Activated gamma-delta T cell (primary cell): ENCODE measurements at places on chromosomes 6 and 20.
A peak's percentile ranks its signal among the peaks of the same experiment; 100 is the strongest.

DNA sequence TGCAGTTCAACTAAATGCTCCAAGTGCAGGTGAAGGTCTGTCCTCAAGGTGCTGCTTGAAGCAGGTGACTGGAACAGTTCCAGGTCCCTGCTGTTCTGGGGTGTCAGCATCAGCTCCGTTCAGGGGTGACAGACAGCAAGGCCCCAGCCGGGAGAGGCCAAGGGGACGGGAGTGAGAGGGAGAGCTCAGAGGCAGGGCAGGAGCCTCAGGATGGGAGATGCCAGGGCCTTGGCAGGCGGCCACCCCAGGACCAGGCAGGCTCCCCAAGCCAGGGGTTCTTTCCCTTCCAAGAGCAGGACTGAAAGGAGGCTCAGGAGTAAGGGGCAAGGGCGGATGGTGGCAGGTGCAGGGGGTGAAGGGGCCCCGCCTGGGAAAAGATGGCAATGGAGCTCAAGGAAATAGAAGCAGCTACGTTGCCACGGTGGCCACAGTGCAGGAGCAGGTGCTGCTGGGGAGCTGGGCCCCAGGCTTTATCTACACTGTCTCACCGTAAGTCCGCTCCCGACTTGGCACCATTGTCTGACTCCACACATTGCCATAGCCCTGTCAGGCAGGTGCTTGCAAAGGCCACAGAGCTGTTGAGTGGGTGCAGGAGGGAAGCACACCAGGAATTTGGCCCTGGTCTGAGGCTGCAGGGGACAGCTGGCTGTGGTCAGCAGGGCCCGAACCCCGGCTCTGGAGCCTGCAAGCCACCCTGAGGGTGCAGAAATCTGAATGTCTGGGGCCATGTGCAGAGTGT is 43.1 kb downstream of the ERMARD start:
- DNase-seq: no peak

DNA sequence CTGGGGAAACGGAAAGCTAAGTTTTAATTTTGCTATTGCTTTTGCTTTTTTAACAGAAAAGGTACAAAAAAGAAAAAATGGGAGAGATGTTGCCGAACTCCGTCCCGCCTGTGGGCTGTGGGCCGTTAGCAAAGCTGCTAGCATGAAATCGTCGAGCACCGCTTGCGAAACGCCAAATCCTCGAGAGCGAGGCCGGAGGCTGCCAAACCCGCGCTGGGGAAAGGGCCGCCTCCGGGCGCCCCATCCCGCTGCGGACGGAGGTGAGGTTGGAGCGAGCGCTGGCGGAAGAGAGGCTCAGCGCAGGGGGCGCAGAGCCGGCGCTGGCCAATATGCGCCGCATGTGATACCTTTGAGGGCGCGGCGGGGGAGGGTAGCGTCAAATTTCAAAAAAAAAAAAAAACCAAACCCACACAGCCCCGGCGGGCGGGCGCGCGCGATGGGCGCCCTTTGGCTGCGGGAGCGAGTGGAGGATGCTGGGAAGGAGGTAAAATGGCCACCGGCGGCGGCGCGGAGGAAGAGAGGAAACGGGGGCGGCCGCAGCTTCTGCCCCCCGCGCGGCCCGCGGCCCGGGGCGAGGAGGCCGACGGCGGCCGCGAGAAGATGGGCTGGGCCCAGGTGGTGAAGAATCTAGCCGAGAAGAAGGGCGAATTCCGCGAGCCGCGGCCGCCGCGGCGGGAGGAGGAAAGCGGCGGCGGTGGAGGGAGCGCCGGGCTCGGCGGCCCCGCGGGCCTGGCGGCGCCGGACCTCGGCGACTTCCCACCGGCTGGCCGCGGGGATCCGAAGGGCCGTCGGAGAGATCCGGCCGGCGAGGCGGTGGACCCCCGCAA is at the start of gene ZCCHC3:
Gene ZCCHC3, plus strand, starts transcription at position 473 of the 827 bp plus-strand sequence. Its CDS starts 17 bp downstream, at position 490.
- DNase-seq: peak; percentile 66

- DNase-seq: peak; percentile 89
Measured at GRCh38 chr20:37527638-37528445, at the start of gene BLCAP. BLCAP (minus strand) TSS chr20:37527876; CDS start chr20:37519174, 8,702 bp downstream.

GRCh38 chr20:33372993-33373441 is 28.3 kb downstream of the CDK5RAP1 start:
- DNase-seq: no peak

DNA sequence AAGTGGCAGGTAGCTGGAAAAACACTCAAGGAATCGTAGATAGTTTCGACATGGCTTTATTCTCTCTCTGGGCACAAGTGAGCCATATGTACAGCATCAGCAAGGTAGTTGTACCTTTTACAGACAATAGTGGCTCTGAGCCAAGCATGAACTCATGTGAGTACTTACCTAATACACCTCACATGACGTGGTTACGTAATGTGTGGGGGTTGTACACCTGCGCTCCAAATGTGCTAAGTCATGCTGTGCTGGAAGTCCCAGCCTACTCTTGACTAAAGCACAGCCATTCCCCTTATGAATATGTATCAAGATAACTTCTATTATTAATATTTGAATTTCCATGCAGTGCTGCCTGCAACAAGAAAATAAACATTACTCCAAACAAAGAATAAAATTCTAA is 78.8 kb upstream of the HMGN3 start:
- no peak for DNase-seq

- DNase-seq: no peak
Measured at GRCh38 chr6:104884867-104885517, 25.3 kb upstream of the HACE1 start.

DNA sequence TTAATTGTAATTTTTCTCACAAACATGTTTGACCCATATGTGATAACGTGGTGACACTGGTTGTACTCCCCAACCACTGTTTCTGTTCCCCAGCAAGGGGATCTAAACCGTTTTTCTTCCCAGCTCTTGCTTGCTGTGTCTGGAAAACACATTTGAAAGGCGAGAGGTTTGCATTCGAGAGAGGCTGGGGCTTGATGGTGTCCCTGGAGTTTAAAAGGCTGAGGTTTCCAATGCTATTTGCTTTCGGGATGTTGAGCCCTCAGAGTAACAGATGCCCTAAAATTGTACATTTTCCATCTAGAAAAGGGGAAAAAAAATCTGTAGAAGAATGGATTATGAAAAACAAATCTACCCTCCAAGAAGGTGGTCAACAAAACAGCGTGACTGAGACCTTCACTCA is 35.4 kb downstream of the AKAP12 start:
- DNase-seq: no peak

DNA sequence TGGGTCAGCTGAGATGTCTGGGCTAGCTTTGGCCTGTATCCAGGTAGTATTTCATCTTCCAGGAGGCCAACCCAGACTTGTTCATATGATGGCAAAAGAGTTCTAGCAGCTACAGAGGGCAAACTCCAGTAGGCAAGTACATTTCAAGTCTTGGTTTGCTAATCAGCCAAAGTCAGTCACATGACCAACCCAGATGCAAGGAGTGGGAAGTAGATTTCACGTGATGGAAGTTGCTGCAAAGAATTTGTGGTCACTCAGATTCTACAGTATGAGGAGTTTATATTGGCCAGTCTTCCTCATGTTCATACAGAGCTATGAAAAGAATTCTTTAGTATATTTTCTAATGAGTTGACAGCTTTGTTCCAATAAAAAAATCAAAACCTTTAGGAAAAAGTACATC is 101.8 kb downstream of the PHACTR1 start:
- DNase-seq: no peak

- no peak for DNase-seq
Measured at GRCh38 chr20:59004493-59004762, 2.6 kb downstream of the CTSZ start.

DNA sequence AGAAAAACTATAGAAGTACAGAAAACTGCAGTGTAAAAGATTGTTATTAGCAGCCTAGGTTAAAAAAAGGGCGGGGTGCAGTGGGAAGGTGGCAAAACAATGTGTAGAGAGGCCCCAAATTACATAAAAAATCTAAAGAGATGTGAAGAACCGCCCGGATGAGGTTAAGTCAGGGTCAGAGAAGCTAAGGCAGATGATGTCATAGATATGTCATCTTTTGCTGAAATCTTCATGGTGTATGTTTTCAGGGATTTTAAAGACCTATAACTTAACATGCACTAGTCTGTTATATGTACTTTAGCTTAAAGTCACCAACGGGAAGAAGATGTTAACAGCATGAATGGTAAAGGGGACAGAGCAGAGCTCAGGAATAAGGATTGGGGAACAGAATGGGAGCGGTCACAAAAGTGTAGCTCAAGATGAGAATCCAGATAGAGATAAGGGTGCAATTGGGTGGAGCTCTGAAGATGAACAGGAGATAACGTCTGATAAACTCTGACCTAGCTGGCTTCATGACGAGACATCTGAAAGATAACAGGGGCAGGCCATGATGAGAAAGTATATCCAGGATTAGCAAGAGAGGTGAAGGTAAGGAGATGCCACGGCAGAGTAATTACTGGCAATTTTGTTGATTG is 83.4 kb downstream of the TFAP2A start:
- DNase-seq: no peak

GRCh38 chr6:159983641-159984080 is 14.8 kb downstream of the IGF2R start:
- DNase-seq: no peak

DNA sequence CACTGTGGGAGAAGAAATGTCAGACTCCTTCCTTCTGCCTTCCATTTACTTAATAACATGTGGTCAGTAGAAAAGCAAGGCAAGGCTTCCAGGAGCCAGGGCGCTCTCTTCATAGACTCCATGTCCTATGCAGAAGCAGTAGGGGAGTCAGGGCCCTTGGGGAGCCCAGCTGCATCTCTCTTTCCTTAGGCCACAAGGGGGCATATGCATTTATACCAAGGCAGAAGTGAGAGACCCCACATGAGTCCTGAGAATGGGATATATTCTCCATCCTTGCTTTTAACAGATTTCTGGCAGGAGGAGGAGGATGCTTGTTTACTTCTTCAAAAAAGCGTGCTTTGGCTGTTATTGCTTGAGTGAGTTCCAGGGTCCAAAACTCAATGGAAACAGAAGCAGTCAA is 198.5 kb downstream of the HIVEP2 start:
- no peak for DNase-seq

GRCh38 chr6:51241376-51241775 is 422.7 kb downstream of the TFAP2B start:
- no peak for DNase-seq

GRCh38 chr6:163346497-163346961 is 68.0 kb upstream of the QKI start:
- DNase-seq: no peak

GRCh38 chr6:144139817-144140216 is 10.5 kb upstream of the STX11 start:
- no peak for DNase-seq

DNA sequence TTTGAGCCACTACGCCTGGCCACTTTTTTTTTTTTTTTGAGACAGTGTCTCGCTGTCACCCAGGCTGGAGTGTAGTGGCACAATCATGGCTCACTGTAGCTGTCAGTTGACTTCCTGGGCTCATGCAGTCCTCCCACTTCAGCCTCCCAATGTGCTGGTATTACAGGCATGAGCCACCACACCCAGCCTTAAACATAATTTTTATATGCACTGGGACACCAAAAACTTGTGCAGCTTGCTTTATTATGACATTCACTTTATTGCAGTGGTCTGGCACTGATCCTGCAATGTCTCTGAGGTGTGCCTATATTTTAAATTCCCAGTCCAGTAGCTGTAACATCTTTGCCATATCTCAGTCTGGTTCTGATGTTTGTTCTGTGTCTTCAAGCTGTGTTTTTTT is 34.7 kb downstream of the KAT14 start:
- no peak for DNase-seq

DNA sequence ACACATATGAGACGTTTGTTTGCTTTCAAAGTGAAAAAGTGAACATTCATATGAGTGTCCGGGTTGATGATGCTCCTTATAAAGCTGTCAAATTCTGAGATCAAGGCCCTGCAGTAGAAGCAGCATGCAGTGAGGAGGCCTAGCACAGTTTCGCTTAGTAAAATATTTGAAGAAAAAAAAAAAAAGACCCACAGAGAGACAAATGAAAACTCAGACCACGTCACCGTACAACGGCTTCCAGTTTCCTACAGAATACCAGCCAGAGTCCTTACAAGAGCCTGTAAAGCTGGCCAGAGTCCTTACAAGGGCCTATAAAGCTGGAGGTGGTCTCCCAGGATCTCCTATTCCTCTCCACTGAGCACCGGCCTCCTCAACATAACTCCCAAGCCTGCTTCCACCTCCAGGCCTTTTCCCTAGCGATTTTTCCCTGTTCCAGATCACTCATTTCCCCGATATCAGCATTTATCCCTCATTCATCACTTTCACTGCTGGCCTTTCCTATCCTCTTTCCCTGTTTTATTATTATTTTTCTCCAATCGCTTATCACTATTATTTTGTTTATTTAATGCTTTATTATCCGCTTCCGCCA is 1.5 kb upstream of the HMGN4 start:
- DNase-seq: no peak

DNA sequence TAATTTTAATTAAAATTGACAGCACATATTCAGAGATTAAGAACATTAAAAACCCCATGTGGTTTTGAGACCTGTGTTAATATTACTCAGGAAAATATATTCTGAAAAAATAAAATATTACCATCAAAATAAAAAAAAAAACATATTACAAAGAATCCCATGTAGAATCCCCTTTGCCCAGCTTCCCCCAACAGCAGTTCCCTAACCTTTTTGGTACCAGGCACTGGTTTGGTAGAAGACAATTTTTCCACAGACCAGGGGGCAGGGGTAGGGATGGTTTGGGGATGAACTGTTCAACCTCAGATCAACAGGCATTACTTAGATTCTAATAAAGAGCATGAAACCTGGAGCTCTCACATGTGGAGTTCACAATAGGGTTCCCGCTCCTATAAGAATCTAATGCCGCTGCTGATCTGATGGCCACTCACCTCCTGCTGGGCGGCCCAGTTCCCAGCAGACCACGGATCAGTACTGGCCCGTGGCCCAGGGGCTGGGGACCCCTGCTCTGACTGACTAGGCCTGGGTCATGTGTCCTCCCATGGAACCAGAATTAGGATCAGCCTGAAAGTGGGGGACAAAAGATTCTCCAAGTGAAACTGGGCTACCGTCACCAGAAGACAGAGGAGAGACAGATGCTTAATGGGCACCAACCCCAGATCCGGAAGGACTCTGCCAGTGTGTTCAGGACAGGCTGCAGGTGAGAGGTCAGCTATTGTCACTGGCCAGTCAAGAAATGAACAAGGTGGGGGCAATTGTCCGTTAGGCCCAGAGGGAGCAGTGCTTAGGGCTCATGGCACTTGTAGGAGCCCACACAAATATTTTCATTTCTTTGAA is 235.5 kb downstream of the PREX1 start:
- no peak for DNase-seq

DNA sequence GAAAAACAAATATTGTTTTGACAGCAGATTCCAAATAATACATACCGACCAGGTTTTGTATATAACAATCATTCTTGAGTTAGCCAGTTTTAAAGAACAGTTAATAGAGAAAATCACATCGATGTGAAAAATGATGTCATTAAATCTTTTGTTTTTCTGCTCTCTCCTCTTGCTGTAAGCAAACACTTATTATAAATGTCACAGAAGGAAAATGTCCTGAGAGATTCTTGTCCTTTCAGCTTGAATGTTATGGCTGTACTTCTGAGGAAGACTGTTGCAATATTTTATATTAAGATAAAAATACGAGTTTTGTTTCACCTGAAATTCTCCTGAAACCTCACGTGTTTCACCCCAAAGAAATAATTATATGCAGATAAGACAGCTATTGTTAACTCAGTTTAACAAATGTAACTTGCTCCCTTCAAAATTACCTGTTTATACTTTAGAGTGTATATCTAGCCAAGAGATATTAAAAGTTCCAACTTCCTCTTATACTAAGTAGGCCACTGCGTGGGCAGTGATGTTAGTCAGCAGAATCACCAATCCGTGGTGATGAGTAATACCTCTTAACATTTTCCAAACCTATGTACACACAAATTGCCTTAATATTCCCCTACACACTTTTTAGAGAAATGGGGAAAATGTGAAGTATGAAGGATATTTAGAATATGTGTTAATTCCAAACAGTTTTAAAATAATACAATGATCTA is 1111.4 kb upstream of the CITED2 start:
- DNase-seq: no peak
